ENCODE measurements at places on chromosomes 12 and 14.

GRCh38 chr12:82527165-82527780, 159.4 kb upstream of the TMTC2 start:
- no peak for DNase-seq

DNA sequence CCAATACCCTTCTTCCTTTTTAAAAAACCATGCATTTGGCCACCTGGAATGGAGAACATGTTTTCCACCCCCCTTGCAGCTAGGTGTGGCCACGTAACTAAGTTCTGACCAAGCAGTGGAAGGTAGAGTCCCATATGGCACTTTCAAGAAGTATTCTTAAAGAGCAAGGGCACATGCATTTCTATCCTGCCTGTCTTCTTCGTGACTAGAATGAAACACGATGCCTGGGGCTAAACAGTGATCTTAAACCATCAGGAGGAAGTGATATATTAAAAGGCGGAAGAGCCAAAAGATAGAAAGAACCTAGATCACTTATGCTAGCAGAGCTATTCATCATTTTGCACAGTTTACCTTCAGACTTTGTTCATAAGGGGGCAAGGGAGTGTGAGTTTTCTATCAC, 16.0 kb upstream of the DDX11 start:
- no peak for DNase-seq

GRCh38 chr12:100267603-100268281, 765 bp downstream of the SCYL2 start:
- DNase-seq = peak; percentile 14

DNA sequence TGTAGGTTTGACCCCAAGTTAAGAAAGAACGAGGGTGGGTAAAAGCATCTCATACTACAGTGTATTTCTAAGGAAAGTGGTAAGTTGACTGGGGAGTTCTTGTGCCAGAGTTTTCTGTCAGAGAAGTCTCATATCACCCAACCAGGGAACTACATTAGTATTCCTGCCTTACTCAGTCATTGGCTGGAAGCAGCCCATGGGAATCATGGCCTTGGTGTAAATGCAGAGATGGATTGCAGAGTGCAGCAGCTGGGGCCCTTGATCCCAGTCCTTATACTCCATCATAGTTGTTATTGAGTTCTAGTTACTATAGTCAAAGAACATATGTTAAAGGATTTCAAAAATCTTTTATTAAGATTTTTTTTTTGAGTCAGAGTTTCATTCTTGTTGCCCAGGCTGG, 105.8 kb downstream of the MNAT1 start:
- no peak for DNase-seq

- DNase-seq = no peak
Measured at GRCh38 chr12:53061404-53062010, 11.6 kb downstream of the TNS2 start.

DNA sequence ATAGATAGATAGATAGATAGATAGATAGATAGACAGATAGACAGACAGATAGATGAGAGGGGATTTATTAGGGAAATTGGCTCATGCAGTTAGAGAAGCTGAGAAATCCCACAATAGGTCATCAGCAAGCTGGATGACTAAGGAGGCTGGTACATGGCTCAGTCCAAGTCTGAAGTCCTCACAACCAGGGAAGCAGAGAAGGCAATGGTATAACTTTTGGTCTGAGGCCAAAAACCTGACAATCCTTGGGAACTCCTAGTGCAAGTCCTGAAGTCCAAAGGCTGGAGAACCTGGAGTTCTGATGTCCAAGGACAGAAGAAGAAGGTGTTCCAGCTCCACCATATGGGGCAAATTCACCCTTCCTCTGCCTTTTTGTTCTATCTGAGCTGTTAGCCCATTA, 517.6 kb upstream of the ATP2B1 start:
- no peak for DNase-seq

GRCh38 chr14:96309133-96309895, 53.3 kb downstream of the BDKRB1 start:
- no peak for DNase-seq

DNA sequence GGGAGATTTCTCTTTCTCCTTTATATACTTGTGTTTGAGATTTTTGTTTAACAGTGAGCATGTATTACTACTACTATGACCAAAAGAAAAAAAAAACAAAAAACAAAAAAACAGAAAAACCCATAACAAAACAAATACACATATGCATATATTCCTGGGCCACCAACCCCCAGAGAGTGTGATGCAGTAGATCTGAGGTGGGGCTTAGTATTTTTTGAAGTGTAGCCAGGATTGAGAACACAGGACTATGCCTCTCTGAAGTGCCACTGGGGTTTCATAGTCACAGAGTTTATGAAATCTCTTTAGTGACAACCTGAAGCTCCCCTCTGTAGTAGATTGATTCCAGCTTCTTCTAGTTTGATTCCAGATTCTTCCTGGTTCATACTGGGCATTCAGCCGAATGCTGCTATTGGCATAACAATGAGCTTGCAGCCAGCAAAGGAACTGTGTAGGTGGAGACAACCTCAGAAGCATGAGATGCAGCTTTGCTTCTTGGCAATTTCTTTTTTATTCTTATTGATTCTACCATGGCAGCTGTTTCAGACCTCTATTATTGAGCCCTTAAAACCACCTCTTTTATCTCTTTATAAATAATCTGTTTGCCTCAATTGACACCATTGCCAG, 15.5 kb upstream of the ANO4 start:
- no peak for DNase-seq

GRCh38 chr12:3533703-3534386, 42.8 kb downstream of the PRMT8 start:
- no peak for DNase-seq

- no peak for DNase-seq
Measured at GRCh38 chr14:42683707-42684106, 1077.0 kb downstream of the LRFN5 start.

DNA sequence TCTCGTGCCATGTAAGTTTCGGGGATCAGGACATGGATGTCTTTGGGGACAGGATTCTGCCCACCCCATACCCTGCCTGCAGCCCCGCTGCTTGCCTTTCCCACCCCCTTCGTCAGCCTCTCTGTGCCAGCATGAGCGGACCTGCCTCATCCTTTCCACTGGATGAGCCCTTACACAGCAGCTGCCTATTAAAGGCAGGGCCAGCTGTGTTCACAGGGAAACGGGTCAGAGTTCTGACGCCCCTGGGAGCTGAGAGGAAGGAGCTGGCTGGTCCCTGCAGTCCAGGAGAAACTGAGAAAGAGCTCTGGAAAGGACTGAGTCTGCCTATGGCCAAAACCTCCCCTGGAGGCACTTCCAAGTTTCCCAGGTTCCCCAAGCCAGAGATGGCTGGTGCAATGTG, 83.5 kb upstream of the NCOR2 start:
- no peak for DNase-seq

- DNase-seq = no peak
Measured at GRCh38 chr14:33642691-33643244, 308.1 kb downstream of the EGLN3 start.

DNA sequence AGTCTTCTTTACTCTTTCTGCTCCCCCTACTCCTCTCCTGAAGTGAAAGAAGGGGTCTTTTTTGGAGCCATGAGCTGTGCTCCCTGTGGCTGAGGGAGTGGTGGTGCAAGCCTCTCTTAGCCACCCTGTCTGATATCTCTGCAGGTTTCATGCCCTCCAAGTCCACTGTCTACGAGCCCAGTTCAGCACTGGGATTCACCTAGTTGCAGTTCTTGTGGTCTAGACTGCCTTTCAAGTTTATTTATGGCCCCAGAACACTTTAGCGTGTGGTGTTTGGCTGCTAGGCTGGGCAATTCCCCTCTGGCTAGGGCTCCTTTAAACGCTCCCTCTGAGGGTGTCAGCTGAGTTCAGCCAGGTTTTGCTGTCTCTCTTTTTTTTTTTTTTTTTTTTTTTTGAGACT, 908.6 kb downstream of the TRHDE start:
- DNase-seq = no peak

GRCh38 chr12:3304436-3305165, 186.4 kb upstream of the PRMT8 start:
- no peak for DNase-seq

DNA sequence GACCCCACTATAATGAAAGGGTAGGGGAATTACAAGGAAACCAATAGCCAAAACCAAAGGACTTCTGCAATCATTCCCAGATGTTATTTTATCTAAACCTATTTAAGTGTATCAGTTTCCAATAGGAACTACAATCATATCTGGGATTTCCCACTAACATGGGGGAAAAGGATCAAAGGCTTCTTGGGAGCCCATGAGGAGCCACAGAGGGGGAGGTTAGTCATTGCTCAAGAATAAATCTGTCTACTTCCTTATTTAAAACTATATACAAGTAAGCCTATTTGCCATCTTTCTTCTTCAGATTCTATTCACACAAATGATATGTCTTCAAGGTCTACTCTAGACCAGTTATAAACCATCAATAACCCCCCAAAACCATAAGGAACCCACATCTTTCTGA, 33.1 kb downstream of the FGD6 start:
- DNase-seq = no peak

DNA sequence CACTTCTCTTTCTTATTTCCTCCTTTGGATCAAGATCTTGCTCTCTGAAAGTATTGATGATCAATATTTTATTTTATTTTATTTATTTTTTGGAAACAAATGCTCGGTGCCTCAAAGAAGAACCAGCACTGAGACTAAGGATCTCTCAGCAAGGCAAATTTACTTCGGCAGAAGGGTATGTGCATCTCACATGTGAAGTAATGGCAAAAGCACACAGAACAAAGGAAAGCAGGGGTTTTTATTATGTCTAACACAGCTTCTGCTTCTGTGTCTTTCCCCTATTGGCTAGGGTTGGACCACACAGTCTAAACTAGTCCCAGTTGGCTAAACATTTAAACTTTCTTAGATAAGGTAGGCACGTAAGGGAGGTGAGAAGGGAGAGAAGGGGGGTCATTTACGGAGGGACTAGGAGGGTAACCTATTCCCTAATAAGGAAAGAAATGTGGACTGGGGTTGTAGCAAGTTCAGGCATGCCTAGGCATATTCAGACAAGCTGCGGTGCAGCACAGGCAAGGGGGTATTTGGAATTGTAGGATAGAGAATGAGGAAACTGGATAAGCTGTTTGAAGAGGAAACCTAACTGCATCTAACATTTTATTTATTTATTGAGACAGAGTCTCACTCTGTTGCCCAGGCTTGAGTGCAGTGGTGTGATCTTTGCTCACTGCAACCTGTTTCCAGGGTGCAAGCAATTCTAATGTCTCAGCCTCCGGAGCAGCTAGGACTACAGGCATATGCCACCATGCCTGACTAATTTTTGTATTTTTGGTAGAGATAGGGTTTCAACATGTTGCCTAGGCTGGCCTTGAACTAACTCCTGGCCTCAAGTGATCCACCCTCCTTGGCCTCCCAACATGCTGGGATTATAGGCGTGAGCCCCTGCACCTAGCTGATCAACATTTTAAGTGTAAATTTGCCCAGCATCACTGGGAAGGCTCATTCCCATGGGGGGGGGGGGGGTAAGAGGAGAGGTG, 90.0 kb upstream of the EIF5 start:
- no peak for DNase-seq

DNA sequence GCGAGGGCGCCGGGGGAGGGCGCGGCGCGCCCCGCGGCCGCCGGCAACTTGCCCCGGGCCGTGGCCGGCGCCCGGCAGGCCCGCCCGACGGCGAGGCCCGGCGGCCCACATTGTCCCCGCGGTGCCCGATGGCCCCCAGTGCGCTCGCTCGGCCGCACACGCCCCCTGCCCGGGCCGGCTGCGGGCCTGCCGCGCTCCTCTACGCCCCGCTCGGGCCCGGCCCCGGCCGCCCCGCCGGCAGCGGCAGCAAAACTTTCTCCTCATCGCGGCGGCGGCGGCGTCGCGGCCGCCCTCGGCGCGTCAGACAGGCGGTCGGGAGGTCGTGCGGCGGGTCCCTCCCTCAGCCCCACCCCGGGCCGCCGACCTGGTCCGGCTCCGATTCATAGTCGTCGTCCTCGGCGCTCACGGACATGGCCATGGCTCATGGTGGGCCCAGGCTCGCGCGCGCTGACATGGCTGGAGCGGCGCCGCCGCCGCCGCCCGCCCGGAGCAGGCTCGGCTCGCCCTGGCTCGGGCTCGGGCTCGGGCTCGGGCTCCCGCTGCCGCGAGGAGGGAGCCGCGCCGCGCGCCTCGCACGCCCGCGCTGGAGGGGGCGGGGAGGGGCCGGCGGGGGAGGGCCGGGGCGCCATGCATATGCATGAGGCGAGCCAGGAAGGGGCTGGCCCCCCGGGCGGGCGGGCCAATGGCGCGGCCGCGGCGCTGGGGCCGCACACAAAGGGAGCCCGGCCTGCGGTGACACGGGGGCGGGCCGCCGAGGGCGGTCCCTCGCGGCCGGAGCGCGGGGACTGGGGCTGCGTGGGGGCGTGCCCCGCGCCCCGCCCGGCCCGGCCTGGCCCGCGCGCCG, 67.1 kb downstream of the RNF34 start:
- DNase-seq = peak; percentile 90

- no peak for DNase-seq
Measured at GRCh38 chr12:71216725-71217579, 59.2 kb upstream of the TSPAN8 start.

DNA sequence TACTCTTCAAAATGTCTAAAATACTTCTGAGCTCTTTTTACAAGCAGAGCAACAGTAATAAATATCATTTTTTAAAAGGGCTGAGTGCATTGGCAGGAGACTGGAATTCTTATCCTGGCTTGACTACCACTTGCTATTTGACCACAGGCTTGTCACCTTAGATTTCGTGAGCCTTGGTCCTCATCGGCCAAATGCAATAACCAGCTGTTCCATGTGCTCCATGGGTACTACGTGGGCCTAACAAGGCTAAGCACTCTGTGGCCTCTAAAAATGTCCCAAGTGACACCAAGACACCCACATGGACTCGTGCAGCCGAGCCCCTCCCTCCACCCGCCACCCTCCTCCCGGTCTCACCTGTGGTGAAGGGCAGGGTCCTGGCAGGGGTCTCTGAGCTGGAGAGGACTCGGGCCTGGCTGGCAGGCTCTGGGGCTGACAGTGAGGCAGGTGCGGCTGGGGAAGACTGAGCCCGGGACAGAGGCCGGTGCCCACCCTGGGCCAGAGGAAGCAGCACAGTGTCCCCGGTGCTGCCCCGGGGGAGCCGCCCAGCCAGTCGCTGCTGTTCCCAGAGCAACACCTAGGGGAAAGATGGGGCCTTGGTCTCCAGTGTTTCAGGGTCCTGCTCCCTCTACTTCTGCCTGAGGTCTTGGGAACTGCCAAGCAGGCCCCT, 20.1 kb downstream of the SLC48A1 start:
- DNase-seq = no peak
